ENCODE measurements at places on chromosomes 7 and 10.

DNA sequence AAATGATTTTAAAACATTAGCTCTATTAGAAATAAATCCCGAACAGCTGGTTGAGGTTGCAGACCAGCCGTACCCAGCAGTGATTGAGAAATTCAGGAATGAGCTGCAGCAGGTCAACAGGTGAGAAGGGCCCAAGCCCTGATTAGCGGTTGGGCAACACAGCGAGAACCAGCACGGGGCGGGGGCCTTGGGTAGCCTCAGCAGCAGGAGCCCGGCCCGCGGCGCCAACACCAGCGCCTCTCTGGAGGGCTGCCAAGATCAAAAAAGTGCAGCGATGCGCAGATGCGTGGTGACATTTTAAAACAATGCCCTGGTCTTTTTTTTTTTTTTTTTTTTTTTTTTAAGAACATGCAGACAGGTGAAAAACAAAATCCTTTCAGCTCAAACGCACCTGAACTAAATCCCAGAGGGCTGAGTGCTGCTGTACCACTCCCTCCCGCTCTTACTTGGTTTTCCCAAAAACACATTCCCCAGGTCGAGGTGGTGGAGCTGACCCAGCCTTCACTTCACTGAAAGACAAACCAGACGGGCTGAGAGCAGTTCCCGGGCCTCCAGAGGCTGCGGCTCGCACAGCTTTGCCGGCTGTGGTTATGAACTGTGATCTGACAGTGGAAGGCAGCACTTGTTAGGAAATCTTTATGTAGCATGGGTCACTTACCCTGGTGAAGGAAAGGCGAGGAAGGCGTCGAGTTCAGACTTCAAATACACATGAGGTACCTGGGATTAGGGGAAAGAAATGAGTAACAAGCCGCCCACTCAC lies 579.4 kb downstream of the SDK1 start:
- no peak for DNase-seq

DNA sequence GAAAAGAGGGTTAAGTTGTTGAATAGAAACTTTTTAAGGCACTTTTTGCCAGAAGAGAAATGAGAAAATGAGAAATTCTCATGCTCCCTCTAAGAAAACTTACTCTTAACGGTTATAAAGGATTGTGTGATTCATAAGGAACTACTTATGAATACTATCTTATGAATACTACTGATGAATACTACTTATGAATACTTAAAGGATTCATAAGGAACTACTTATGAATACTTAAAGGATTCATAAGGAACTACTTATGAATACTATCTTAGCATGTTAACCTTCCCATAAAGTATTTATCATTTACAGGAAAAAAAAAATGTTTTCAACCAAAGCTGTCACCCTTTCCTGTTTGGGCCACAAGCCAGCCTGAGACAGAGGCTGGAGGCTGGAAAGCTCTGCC lies 53.1 kb upstream of the UCN3 start:
- no peak for DNase-seq

GRCh38 chr7:32164341-32164996 lies 94.3 kb upstream of the PDE1C start:
- no peak for DNase-seq

DNA sequence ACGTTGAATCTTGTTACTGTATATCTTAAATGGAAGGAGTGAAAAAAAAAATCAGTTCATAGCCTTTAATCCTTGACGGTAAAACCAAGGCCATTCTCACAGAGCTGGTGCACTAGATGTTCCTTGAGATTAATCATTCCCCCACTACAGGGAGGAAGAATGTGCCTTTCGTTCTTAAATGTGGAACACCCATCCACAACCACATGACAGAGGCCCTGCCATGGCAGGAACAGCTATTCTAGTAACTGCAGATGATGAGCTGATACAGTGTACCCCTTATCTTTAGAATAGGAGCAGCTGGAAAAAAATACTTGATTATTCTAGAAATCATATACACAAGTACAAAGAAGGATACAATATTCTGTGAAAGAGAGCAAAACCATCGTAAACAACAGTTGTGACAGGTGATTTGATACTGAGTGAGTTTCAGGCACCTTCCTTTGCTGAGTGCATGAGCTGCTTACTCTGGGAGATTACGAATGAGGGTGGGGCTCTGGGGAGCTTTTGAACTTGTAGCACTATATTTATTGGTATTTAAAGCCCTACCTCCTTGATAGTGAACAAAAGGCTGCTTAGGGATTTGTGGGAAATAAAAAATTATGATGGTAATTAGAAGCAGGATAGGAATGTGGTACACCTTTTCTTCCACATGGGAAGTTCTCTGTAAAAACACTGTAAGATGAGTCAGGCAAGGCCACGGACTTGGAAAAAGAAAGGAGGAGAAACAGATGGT lies 244.4 kb upstream of the SLC26A5 start:
- no peak for DNase-seq

GRCh38 chr10:30431435-30431911 lies 2.5 kb upstream of the MAP3K8 start:
- DNase-seq = no peak

GRCh38 chr10:122388287-122388997 lies 13.9 kb downstream of the PLEKHA1 start:
- DNase-seq = peak; percentile 28

DNA sequence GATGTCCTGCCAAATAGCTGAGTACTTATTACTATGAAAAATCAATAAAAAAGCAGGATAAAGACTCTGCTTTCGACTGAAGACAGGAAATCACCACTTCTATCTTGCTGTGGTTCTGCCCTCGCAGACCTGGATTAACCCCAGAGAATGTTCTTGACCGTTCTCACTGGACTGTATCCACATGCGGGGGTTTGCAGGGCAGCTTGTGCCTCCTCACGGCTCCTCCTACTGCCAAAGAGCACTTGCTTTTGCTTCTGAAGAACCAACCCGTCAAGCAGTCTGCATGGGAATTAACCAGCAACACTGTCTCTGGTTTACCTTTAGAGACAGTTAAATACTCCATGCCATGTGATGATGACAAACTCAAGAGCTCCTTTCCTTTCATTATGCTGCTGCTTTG lies 184.0 kb downstream of the GFRA1 start:
- DNase-seq = no peak

GRCh38 chr10:5563991-5564536 lies 39.3 kb downstream of the CALML3 start:
- DNase-seq = no peak

GRCh38 chr7:81761031-81761430 lies 8.8 kb downstream of the HGF start:
- DNase-seq = no peak

- no peak for DNase-seq
Measured at GRCh38 chr10:101744267-101744666, 31.6 kb downstream of the FGF8 start.

- DNase-seq = no peak
Measured at GRCh38 chr7:15916681-15917380, 230.3 kb upstream of the MEOX2 start.

- no peak for DNase-seq
Measured at GRCh38 chr7:137446025-137446424, 102.5 kb upstream of the PTN start.

GRCh38 chr7:143514487-143514886 lies 36.8 kb downstream of the TAS2R41 start:
- no peak for DNase-seq

- no peak for DNase-seq
Measured at GRCh38 chr7:99193527-99194220, 14.2 kb downstream of the KPNA7 start.

- DNase-seq = no peak
Measured at GRCh38 chr7:22550514-22551030, 50.6 kb upstream of the STEAP1B start.

DNA sequence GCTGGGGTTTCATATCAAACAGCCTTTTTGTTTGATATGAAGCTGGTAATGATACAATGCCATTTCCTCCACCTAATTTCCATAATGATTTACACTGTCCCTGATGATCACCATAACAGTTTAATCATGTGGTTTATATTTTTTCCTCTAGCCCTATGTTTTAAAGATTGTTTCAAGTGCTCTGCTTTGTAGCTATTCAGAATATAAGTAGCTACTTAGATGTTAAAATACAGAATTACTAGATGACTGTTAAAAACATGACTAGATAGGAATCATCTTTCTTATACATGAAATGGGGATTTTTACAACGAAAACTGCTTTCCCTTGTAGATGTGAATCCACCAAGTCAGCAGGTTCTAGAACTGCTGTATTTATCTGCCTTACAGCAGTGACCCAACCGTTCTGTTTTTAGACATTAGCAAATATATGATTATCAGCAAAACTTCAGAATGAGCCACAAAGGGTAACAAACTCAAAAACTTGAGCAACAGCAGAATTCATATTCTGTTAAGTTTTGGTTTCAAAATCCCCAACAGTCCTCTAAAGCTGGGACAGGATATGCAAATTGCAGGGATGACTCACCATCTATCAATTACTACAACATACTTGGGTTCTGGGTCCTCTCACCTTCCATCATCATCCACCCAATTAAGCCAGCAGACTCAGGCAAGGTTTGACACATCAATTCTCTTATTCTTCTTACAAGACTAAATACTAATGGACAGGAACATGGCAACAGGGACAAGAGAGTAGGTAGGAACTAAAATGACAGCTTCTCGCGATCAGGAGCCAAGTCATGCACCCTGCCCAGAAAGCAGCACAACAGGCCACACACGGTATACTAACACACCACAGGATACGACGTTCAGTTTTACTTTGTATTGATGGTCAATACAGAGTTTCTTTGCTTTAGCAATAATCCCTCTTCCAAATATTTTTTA lies 83.9 kb downstream of the PIP4K2A start:
- DNase-seq = no peak

- no peak for DNase-seq
Measured at GRCh38 chr7:25460433-25460832, 232.1 kb upstream of the NPVF start.

- DNase-seq = no peak
Measured at GRCh38 chr7:33062023-33062781, at the start of gene NT5C3A. Gene NT5C3A, minus strand, starts transcription at chr7:33062776. Its CDS starts 71 bp downstream, at chr7:33062705.

DNA sequence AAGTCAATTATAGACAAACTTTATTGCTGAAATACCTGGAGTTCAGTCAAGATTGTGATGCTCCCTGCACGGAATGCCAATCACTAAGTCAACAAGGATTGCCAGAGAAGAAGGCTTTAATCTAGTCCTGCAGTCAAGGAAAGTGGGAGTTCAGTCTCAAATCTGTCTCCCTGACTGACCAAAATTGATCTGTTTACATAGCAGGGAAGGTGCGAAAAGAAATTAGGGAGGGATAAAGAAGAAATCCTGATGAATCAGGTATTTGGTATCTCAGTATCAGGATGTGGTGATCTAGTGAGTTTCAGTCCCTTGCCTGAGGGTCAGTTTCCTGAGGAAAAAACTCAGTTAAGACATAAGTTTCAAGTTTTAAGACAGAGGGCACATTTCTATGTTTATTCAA lies 2.1 kb upstream of the AKR1D1 start:
- DNase-seq = no peak

DNA sequence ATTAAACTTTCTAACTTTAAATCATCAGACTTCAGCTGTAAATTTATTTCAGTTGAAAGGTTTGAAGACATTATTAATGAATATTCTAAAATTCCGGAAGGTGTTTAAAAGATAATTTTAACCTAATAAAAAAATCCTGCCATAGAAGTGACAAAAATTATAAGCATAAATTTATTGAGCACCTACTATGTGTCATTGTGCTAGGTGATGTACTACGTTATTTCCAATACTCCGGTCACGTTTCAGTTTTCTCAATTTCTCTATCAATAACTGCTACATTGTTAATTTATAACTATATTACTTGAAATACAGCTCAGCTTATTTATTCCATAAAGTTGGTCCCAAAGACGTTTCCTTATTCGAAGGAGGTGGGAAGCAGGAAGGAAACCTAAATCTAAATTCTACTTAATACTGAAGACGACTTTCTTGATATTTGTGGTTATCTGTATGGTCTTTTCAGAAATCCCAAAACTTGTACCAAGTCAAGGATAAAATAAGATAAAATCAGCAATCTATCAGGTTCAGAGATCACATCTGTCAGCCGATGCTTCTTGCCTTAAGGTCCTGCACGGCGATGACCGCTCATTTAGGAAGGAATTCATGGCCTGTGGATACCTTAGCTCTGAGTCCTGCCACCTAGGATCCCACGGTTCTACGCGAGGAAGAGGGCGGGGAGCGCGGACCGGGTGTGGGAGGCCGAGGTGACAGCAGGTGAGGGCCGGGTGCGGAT lies 1.2 kb upstream of the ZEB1 start:
- peak; percentile 73 for DNase-seq
